ENCODE measurements at places on chromosomes 13 and 19.

DNA sequence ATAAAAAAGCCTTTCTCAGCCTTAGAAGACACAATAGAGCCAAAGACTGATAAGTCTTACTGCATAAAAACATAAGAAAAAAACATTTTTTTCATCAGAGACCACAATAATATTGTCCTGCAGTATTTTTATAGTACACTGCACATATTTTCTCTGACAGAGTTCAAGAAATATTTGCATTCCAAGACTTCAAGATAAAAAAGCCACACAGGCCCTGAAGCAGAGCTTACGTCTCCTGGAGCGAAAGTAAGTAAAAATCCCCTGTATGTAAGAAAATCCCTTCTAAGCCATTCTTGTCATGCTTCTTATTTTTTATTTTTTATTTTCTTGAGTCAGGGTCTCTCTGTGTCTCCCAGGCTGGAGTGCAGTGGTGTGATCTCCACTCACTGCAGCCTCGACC, 755.9 kb downstream of the LIG4 start:
- DNase-seq: no peak

GRCh38 chr13:26424181-26424580, 133.3 kb upstream of the WASF3 start:
- no peak for DNase-seq

GRCh38 chr13:108425056-108425455, 155.5 kb downstream of the TNFSF13B start:
- DNase-seq: no peak

DNA sequence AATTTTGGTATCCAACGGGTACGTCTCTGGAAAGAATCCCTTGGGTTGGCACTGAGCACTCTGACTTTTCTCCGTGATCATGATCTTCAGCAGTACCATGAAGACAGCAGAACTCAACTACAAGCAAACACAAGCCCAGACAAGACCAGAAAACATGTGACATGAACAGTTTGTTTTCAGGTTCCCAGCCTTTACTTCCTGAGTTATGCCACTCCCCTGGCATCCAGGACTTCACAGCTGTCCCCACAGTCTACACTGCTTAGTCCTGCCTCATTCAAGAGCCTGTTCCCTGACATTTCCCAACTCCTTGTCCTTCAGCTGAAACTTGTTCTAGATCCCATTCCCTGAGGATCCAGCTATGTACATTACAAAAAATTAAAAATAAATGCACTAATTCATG, 4.9 kb upstream of the N4BP2L1 start:
- no peak for DNase-seq

DNA sequence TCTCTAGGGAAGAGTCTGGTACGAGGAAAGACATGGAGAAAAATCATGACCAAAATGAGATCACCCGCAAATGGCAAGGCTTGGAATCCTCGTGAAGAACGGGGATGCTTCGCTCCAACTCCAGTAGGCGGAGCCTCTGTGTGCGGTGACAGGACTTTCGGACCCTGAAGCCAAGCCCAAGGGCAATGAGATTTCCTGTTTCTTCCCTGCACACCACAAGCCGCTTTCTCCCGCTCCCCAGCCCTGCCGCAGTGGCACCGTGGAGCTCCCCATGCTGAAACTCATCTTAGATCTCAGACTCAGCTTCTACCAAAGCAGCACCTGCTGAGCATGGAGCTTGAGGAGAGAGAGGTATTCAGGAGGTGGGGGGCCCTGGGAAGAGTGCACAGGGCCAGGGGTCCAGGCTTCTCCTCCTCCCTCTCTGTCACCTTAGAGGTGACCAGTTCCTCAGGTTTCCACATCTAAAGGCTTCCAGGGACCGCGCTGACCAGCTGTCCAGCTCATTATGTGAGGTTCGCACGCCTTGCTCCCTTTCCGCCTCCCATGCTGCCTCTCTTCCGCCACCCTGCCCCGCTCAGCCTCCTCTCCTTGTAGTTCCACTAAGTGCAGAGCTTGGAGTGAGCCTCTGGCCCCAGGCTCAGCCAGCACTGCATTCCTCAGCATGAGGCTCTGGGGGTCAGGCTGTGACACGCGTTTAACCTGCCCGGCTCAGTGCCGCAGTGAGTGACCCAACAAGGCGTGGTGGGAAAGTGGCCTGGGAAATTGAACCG, 153.8 kb upstream of the SOX1 start:
- no peak for DNase-seq

DNA sequence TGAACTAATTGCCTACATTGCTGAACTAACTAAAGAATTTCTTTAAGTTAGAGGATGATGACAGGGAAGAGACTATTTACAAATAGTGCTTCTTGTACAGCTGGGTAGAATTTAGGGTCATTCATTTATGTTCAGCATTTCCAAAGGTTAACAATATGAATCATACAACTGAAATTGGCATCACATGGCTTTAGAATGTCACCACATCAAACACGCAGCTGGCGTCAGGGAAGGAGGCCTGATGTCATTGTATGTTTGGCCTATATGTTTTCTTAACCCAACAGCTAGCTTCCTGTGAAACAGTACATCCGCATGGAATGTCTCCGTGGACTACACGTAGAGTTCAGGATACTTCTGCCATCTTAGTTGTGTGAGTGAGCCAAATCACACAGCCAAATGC, 99.0 kb upstream of the TNFSF11 start:
- no peak for DNase-seq

GRCh38 chr19:53662209-53662608, 30.4 kb downstream of the DPRX start:
- DNase-seq: no peak

DNA sequence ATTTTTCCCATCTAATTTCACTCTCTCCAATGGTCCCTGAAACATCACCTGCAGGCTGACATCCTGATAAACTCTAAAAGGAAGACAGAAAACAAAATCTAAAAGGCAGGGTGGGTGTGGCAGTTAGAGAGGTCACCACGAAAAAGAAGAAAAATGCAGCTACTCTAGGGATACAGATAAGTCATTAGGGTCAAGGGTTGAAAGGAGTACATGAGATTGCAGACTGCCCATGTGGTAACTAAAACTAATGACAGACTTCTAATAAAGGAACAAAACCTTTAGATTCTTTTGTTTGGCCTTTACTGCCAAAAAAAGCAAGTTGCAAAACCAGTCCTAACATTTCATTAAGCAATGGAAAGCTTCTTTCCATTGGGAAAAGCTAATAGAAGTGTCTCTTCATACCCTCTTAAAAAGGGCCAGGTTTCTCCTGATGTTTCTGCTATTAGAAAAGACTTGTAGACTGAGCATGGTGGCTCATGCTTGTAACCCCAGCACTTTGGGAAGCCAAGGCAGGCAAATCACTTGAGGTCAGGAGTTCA, 31.0 kb downstream of the THSD1 start:
- DNase-seq: no peak

GRCh38 chr13:91745967-91746366, 347.5 kb downstream of the GPC5 start:
- no peak for DNase-seq

- no peak for DNase-seq
Observed at GRCh38 chr19:3062165-3063105, at the start of gene TLE5. Gene TLE5, minus strand, starts transcription at chr19:3062495. Its CDS starts 295 bp downstream, at chr19:3062200.

GRCh38 chr13:33764716-33765115, 53.2 kb upstream of the RFC3 start:
- no peak for DNase-seq

DNA sequence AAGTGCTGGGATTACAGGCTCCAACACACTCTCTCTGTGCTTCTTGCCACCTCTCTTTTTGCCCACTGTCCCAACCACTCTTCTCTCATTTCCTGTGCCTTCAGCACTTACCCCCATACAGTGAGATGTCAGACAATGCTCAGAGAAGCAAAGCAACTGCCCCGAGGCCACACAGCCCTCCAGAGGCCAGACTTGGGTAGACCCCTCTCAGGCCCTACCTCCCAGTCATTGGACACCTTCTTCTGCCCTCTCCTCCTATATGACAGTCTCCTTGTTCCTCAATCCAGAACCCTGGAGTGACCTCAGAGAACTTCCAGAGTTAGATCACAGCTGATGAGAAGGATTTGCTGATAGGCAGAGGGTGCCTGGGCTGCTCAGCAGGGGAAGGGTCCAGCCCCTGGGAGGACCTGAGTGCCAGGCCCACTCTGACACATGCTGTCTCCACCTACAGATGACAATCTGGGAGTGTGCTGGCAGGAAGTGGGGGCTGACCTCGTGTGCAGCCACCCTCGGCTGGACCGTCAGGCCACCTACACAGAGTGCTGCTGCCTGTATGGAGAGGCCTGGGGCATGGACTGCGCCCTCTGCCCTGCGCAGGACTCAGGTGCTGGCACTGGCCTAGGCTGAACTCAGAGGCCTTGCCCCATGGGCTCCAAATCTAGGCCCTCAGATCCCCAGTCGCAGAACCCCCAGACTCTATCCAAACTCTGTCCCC, 24.4 kb downstream of the LTBP4 start:
- DNase-seq: no peak

DNA sequence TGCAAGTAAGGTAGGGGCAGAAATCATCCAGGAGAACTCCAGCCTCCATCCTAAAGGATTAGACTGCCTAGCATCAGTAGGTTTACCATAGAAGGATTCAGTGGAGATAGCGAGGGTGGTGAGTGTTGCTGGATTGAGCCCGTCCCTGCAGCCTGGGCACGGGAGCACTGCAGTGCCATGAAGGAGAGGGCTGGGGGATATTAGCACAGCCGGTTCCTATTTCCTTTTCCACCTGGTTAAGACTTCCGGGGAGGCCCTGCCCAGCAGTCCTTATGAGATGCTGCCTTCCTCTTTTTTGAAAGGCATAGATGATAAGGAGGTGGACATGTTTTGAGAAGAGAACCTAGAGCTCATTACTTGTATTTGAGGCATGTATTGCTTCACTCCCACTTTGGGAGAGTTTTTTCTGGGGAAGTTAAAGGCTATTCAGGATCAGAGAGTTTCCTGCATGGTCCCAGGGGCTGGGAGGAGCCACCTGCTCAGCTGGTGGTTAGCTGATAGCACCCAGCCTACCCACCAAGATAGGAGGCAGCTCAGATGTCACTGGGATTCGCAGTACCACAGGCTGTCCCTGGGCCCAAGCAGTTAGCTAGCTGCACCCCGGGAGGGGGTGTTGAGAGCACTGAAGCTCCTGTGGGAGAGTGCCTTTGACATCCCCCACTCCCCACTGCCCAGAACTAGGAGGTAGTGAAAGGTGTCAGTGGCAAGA, 17.2 kb downstream of the ACTN4 start:
- no peak for DNase-seq

DNA sequence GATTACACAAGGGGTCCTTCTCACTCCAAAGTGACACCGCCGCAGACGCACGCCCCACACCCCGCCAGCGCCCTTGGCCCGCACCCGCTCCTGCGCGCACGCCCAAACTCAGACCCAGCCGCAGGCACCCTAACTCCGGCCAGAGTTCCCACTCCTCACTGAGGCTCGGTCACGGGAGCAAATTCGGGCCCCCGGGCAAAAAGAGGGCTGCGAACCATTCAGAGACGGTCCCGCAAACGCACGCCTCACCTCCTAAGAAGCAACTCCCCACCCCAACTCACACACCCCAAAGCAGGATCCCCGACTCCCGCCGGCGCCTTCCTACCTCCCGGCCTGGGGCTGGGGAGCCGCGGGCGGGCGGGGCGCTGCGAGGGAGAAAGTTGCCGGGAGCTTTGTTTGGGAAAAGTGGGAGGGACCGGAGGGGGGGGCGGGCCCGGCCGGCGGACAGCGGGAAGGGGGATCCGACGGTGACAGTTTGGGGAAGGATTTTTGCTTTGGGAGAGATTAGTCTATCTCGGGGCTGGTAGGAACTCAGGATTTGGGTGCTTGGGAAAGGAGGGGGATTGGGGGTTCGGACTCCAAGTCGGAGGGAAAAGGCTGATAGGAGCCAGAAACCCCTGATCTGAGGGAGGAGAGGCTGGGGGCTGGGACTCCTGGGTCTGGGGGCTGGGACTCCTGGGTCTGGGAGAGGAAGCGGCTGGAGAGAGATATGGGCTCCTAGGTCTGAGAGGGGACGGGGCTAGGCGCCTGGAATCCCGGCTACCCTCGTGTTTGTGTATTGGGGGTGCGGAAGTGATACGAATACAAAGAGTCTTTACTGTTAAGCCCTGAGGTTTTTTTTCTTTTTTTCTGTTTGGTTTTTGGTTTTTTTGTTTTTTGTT, at the start of gene TEAD2:
TSS of gene TEAD2 (minus strand) at position 369 of the 881 bp plus-strand sequence. CDS start 2,341 bp downstream, outside the sequence.
- DNase-seq: no peak

GRCh38 chr13:41658057-41658661, 200.8 kb downstream of the RGCC start:
- no peak for DNase-seq

DNA sequence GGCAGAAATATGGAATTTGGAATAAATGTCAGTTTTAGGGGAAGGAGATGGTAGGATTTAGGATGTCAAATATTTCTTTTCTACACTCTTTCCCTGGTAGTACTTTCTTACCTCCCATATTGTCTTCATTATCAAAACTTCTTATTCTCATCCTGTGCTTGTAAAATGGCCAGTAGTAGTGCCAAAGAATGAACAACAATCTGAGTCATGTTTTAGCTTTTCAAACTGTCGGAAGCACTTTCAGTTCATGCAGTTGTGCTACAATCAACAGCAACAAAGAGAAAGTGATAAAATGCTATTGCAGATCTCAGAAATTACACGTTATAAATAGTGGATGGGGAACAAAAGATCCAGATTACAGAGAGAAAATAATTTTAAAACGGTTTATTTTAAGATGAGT, 193.7 kb upstream of the RXFP2 start:
- DNase-seq: no peak

DNA sequence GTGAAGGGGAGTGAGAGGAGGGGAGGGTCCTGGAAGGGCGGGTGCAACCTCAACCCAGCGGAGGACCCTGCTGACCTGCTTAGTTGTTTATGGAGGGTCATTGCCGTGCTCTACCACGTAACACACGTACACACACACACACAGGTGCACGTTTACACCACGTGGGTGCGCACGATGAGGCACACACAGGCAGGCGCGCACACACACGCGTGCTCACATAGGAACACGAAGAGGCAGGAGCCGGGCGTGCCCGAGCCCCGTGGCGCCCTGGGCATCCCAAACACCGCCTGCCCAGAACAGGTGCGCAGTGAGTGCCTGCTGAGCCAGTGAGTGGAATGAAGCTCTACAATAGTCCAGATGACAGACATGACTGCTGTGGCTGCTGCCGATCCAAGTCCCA, 11.2 kb upstream of the MADCAM1 start:
- no peak for DNase-seq

GRCh38 chr19:38204728-38205127, 19.3 kb downstream of the DPF1 start:
- no peak for DNase-seq

DNA sequence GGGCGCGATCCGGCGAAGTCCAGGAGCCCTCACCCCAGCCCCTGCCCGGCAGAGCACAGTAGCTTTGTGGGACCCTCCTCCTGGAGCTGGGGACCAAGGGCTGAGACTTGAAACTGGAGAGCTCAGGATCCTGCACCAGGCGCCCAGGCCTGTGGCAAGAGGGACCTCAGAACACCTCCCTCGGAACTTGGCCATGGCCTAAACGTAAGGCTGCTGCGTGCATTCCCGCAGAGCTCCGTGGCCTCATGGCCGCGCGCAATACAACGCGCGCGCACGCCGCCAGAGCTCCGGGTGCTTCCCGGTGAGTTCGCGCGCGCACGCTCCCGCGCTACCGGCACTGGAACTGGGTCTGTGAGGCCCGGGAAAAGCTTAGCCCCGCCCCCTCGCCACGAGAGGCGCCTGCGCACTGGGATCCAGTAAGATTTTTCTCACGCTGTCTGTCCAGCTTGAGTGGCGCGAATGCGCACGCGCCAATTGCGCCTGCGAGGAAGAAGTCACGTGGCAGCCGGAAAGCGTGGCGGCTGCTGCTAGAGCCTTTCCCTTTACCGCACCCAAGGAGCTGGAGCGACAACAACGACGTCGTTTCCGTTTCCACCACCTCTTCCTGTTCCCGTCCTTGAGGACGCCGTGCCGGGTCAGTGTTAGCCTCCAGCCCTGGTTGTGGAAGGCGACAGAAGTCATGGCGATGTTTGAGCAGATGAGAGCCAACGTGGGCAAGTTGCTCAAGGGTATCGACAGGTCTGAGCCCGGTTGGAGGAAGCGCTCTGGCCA, at the start of gene EIF3K:
TSS of gene EIF3K (plus strand) at position 599 of the 771 bp plus-strand sequence. CDS start at position 680, 81 bp downstream.
- peak; percentile 97 for DNase-seq

GRCh38 chr13:25232937-25233515, 54.3 kb downstream of the MTMR6 start:
- no peak for DNase-seq
